ENCODE measurements at places on chromosomes 13 and 19.

DNA sequence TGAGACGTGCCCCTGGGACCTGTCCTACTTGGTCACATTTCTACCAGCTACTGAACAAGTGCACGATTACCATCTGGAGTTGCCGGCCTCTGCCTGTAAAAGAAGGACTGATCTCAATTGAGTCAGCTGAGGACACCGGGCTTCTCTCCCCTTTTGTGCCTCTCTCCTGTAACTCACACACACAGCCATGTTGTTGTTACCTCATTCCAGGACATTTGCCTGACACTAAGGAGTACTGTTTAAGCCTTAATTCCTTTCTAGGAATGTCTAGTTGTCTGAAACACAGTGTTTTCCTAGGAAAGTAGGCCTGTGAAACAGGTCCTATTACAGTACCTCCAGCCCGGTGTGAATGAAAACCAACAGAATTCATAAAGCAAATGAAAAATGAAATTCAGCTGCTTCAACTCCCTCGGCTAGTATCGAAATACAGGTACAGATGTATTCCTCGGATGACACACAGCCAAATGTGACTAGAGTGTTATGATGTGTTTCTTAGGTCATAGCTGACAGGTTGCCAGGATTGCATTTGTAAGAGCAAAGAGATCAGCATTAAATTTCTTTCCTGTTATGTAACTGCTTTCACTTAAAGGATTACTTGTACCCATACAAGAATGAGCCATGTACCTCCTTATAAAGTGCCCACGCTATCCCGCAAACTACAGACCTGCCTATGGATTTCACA, 152.0 kb upstream of the IRS2 start:
- DNase-seq: no peak

DNA sequence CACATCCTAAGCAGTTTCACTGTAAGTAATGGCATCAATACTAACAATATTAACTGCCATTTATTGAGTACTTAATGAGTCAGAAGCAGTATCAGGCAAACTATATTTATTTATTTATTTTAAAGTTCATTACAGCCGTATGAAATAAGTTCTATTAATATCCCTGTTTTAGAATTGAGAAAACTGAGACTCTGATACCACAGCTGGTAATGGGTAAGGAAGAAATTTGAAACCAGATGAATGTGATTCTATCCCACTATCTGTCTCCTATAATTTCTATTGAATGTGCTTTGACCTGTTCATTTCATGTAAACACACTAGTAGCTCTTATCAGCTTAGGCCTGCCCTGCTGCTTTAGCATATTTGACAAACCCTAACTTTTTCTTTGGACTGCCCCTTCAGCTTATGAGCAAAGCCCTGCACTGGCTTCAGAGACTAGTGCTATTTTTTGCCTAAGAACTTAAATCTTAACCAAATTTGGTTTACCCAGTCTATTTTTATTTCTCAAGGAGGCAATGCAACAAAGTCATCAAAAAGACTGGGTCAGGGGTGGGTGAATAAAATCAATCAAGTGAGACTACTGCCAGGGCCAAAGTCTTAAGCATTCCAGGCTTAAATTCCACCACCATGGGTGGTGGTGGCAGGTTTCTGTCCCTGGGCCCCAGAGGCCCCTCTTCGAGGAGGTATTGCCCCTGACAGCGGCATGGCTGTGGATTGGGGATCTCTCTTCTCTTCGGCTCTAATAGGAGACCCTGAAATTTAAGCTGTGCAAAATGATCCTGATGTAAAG, 143.4 kb downstream of the DLEU7 start:
- no peak for DNase-seq

- DNase-seq: no peak
These were observed 69.0 kb upstream of the DOCK9 start for GRCh38 chr13:99046851-99047250.

- no peak for DNase-seq
These were observed 1.2 kb upstream of the PLEKHF1 start for GRCh38 chr19:29663861-29664752.

DNA sequence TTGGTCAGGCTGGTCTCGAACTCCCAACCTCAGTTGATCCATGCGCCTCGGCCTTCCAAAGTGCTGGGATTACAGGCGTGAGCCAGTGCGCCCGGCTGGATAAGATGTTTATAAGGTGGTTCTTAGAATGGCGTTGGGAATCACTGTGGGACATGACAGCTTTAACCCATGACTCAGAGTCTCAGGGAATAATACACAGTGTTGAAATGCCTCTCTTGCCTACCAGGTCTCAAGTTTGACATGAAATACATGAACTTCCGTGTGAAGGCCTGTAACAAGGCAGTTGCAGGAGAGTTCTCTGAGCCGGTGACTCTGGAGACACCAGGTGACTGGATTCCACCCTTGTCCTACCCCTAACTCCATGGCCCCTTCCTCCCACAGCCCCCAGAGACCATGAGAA, 12.6 kb downstream of the FSD1 start:
- no peak for DNase-seq

GRCh38 chr19:18290302-18291018, 9.0 kb upstream of the JUND start:
- no peak for DNase-seq

DNA sequence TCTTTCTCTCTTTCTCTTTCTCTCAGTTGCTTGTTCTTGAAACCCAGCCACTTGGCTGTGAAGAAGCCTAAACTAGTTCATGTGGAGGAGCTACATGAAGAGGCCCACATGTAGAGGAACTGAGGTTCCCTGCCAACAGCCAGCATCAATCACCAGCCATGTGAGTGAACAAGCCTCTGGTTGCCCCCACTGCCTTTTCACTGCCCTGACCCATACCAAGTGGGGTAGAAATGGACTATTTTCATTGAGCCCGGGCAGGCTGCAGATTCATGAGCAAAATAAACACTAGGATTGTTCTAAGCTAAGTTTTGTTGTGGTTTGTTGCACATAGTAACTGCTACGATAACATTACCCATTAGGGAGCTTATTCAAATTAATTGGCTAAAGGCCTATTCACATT, 78.7 kb upstream of the FAM216B start:
- DNase-seq: no peak

DNA sequence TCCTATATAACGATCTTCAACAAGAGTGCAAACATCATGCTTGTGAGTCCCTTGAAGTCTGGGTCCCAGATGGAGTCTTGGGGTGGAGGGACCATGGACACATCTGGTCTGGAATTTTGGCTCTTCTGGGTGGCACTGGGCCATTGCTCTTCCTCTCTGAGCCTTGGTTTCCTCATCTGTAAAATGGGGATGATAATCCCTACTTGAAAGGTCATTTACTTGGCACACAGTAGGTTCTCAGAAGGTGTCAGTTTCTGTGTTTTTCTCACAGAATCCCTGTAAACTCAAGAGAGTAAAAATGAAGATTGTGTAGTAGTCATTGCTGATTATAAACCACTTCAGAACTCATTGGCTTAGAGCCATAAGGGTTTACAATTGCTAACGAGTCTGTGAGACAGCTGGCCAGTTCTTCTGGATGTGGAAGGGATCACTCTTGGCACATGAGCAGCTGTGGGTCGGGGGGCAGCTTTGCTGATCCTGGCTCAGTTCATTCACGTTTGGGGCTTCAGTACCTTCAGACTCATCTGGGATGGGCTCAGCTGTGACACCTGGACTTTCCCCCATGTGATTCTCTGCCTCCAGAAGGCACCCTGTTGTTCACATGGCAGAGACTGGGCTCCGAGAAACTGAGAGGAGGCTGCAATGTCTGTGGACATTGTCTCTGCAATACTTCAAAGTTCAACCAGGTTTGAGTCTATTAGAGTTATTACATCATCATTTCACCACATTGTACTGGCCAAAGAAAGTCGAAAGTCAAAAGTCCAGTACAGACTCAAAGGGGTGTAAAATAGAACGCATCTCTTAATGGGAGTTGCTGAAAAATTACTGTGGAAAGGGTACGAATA, 7.8 kb downstream of the CYP4F12 start:
- no peak for DNase-seq

GRCh38 chr13:78595495-78596398, 7.6 kb downstream of the POU4F1 start:
- no peak for DNase-seq

DNA sequence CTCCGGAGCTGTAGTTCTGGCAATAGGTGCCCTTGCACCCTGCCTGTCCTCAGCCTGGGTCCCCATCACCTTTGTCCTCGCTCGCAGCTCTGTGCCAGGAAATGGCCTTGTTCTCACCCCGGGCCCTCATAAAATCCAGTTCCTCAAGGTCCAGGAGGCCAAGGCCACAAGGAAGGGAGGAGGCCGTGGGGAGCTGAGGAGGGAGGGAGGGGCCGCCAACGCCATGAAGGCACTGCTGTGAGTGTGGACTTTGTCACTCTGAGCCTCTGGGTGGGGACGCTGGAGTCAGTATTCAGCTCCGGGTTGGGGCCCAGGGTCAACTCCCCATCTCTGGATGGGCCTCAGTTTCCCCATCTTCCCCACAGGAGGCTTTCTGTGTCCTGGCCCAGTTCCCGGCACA, 9.2 kb upstream of the GNA11 start:
- DNase-seq: no peak

GRCh38 chr19:16233836-16234551, 36.3 kb downstream of the AP1M1 start:
- DNase-seq: no peak

DNA sequence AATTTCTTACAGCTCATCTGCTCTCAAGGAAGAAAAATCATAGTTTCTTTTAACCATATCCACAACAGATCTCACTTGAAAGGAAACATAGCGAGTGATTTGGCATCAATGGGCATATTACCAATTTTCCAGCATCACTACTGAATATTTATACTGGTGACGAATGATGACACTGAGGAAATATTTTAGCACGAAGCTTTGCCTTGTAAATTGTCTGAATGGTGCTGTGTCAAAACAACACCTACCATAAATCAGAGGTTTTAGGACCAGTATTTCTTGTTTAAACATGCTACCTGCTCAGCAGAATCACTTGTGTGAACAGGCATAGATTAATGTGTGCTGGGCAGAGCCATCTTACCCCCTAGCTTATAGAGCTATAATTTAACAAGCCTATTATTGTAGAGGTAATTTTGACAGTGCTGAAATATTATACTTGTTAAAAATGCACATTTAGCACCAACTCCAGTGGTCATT, 146.8 kb downstream of the ABCC4 start:
- peak; percentile 67 for DNase-seq

DNA sequence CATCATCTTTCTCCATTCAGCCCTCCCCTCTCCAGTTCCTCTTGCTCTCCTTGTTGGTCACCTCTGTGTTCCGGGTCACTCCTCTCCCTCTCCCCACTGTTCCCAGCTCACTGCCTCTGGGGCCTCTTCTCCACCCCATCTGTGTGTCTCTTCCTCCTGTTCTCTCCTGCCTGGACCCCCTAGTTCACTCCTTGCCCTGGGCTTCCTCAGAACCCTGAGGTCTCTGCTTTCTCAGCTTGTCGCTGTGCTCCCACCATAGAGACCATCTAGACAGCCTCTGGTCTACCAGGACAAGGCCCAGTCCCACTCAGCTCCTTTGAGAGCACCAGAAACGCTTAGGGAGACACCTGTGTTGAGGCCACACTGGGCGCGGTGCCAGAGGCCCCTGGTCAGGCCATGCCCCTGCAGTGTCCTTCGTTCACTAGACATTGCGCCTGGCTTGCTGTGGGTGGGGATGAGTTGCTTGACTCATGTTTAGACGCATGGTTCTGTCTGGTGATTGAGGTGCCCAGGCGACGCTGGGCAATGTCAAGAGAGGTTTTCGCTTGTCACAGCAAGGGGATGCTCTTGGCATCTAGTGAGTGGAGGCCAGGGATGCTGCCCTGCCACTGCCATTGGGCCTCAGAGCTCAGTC, 4.8 kb downstream of the LENG9 start:
- DNase-seq: no peak

GRCh38 chr19:17164639-17165038, 50.5 kb upstream of the USE1 start:
- no peak for DNase-seq

- no peak for DNase-seq
These were observed 72.7 kb downstream of the DOCK9 start for GRCh38 chr13:98905199-98905598.

- DNase-seq: no peak
These were observed 11.8 kb downstream of the USPL1 start for GRCh38 chr13:30629527-30629926.

GRCh38 chr13:44874886-44875630, 114.2 kb downstream of the NUFIP1 start:
- DNase-seq: no peak

DNA sequence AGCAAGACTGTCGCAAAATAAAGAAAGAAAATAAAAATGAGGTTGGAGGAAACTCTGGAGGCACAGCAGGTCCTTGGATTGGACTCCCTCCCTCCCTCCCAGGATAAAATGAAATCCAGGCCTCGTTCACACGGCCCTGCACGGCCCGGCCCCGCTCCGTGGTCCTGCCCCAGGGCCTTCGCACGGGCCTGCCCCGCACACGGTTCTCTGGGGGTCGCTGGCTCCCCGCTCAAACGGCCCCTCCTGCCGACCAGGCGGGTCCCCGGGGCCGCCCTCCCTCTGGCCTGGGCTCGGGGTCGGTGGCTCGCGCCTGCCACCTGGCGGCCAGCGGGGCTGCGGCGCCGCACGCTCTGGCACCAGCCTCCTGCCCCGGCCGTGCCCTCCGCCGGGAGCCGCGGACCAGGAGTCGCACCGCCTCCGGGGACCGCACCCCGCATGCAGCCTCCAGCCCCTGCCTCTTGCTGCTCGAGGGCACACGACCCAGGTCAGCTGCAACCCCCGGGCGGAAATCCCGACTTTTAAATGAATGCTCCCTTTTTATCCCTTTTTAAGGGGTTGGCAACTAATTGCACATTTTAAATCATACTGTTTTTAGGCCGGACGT, 1.5 kb upstream of the WDR18 start:
- peak; percentile 66 for DNase-seq

GRCh38 chr13:19185086-19185864, 3.7 kb upstream of the TUBA3C start:
- no peak for DNase-seq

GRCh38 chr13:44508562-44509077, 67.5 kb downstream of the TSC22D1 start:
- no peak for DNase-seq

GRCh38 chr19:41700381-41701195, 7.8 kb upstream of the CEACAM5 start:
- DNase-seq: no peak

DNA sequence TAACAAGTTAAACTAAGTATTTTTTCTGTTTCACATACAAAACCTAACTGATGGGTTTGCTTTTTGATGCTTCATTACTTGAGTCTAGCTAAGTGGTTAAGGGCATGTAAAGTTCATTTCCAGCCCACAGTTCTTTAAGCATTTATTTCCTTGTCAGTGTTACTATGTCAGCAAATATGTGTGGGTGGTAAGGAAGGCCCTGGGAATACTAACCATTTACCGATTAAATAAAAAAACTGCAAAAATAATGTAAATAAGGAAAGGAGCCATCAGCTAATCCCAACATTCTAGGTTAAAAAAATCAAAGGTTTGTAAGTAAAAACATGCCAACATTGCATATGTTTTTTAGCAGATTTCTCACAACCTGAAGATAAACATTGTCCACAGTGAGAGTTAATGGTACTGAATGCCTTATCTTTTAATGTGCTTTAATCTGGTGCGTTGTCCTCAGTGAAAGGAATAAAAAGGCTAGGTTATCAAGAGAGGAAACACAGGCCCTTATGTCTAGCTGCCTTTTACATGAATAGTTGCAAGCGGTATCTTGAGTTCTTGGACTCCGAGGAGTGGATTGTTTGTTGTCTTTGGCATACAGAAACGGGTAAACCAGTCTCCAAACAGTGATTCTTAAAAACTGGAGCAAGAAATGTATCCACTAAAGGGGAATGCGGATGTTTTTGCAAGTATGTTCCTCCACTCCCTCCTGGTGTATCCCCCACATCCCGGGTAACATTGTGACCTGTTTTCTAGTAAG, 949.6 kb upstream of the SLC10A2 start:
- DNase-seq: no peak

- no peak for DNase-seq
These were observed 9.6 kb downstream of the KLK5 start for GRCh38 chr19:50943074-50943828.

- DNase-seq: no peak
These were observed 3.3 kb downstream of the ALOX5AP start for GRCh38 chr13:30738526-30739236.

All from NCI-H774 (cell line).